CD4-positive, alpha-beta T cell treated with Interleukin-15 for 4 hours (primary cell): ENCODE measurements at places on chromosomes 7 and 10.

DNA sequence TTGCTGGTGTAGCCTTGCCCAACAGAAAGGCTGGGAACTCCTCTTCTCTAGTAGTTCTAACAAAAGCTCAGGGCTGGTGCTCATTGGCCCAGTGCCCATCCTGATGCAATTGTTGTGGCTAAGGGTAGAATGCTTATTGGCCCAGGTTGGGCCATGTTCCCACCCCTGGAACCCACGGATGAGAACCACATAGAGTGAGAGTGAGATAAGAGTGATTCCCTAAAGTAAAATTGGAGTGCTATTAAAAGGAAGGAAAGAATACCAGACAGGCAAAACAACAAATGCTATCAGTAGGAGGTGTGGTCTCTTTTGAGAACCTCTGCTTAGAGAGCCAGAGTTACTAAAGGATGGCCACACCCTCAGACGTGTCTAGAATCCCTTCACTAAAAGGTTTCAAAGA lies 49.2 kb downstream of the LGI1 start:
- no peak for DNase-seq

- no peak for DNase-seq
Measured at GRCh38 chr10:77109351-77109994, 528.1 kb downstream of the KCNMA1 start.

- DNase-seq = no peak
Measured at GRCh38 chr10:132458071-132458585, 61.1 kb downstream of the PWWP2B start.

GRCh38 chr7:117766913-117767312 lies 106.3 kb downstream of the CTTNBP2 start:
- DNase-seq = no peak

- no peak for DNase-seq
Measured at GRCh38 chr7:155769701-155770100, 42.6 kb downstream of the SHH start.

DNA sequence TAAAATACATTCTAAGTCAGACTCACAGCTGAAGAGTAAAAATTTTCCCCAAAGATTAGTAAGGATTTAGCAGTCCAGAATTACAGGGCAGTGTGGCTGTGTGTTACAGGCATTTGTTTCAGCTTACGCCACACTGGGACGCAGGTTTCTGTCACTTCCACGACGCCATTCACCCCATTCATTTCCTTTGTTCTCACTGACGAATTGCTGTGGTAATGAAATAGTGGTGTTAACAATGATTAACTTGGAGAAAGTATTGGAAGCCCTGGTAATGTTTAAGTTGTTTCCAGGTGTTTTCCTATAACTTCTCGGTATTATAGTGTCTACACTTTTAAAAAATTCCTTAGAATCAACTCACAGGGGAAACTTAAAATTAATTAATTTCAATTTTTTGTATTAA lies 370.9 kb downstream of the SH2D4B start:
- no peak for DNase-seq

- DNase-seq = no peak
Measured at GRCh38 chr7:131046246-131046645, 281.4 kb upstream of the MKLN1 start.

DNA sequence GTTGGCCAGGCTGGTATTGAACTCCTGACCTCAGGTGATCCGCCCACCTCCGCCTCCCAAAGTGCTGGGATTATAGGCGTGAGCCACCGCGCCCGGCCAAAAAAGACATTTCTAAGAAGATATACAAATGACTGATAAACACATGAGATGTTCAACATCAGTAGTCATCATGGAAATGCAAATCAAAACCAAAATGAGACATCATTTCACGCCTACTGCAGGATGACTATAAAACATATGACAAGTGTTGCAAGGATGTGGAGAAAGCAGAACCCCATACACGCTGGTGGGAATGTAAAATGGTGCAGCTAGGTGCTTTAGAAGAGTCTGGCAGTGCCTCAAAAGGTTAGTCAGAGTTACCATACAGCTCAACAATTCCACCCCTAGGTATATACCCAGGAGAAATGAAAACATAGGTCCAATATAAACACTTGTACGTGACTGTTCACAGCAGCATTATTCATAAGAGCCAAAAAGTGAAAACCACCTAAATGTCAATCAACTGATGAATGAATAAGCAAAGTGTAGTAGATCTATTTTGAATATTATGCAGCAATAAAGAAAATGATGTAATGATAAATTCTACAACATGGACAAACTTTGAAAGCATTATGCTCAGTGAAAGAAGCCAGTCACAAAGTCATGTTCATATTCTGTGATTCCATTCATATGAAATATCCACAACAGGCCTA lies 24.5 kb downstream of the TMEM209 start:
- DNase-seq = no peak

DNA sequence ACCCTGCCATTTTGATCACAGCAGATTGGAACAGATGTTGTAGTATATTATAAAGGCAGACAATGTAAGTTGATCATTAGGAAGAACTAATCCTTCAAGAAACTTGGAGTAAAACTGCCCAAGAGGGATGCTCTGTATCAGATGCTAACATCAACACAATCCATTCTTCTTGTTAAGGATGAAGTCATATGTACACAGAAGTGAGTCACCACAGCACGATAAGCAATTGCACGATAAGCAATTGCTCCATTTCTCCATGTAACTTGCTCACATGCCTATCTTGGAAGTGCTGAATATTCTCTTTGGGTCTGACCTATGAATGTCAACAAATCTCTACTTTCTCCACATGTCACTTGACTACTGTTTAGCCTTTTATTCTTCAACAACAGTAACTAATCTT lies 41.5 kb upstream of the DMTF1 start:
- no peak for DNase-seq

DNA sequence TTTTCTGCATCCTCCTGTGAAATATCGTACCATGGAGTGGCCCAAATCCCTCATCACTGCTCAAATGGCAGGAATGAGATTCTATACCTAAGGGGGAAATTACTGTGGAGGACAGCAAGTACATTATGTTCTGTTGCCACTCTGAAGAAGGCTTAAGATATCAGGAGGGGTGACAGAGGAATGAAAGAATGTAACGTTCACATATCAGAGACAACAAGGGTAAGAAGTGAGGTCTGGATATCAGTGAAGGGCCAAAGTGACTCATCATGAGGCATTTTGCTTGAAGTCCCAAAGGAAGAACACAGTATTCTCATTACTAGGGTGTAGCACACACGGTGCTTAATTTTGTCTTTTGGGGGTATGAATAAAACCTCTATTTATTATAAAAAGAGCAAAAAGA lies 71.5 kb upstream of the SLC13A1 start:
- no peak for DNase-seq

DNA sequence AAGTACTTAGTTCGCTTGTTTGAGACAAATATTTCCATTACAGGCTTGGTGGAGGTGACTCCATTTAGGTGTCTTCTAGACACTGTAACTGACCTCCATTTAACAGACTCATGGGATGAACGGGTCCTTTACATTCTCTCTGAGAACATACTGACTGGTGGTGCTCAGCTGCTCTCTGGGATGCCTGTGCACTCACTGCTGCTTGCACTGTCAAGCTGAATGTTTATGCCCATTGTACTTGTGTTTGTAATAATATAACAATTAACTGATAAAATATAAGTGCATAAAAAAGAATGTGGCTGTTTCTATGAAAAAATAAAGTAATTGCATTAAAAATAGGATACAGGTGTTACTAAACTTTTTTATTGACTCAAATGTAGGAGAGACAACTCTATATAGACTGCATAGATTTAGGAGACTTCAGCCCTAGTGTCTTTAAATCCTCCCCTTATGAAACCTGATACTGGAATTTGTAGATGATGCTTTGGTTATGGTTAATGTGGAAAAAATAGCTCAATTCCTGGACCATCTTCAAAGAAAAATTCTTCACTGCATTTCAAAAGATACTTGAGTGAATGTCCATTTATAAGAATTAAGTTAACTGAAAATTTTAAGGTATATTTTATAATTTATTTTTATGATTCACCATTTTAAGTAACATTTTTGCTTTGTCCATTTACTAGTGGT lies 85.4 kb downstream of the CDK14 start:
- no peak for DNase-seq

DNA sequence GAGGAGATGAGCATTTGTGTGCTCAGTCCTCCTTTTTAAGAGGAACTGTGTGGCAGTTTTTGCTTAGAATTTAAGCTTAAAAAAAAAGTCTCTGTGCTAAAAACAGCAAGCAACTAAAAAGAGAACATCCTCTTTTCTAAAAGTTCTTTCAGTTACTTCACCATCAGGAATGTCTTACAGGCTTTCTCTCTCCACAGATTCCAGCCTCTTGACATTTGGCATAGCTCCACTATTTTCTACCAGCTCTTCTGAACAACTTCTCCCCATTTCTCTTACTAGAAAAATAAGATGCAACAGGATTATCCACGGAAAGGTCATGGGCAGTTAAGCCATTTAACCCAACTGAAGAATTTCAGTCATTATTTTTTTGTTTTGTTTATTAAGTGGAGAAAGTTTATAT lies 13.2 kb downstream of the PCLO start:
- no peak for DNase-seq
